NCI-H2107 (cell line): ENCODE measurements at places on chromosomes 4 and X.

DNA sequence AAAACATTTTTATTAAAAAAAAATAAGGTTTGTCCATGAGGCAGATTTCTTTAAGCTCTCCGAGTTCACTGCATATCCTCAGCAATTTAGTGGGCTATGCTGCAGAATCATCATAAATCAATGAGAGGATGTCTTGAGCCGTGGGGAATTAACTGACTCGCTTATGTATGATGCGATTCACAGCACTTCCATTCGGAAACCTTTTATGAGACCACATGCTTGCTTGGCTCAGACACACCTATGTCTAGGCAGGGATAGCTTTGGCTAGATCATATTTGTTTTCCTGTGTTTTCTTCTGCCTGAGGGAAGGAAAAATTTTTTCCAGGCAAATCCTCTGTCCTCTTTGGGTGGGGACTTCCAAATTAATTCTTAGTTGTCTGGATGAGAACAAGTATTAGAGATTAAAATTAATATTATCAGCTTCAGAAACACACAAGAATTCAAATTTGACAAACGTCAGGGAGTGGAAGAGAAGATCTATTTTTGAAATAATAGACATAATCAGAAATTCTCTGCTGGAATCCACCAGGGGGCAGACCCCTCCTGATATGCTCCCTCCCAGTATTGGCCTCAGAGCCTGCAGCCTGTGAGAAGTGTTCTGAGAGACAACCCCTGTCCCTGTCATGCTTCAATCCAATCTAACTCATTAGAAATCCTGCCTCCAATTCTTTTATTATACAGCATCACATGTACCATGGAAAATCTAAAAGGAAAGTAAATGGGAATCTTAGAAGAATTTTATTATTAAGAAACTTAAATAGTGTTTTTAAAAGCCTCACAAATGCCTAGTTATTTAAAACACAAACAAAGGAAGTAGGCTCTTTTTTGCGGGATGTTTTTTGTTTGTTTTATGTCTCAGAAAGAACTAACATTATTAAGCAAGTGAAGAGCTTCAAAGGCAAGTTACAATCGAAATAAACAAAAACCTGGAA is 345.1 kb upstream of the TACR3 start:
- peak; percentile 4 for DNase-seq

DNA sequence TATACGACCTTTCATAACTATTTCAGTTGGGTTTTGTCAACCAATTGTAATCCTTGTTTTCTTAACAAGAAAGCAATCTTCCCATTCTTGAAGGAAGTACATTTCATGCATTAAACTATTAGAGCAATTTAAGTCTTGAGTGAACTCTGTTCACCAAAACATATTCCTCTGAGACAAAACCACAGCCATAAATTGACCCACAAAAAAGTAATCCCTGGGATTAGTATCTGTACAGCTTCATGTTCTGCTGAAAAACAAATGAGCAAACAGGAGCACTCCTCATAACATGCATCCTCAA is 207.0 kb upstream of the PDE5A start:
- no peak for DNase-seq

- no peak for DNase-seq
Measured at GRCh38 chrX:136911253-136911652, 30.7 kb upstream of the RBMX start.

- no peak for DNase-seq
Measured at GRCh38 chr4:23149815-23150214, 457.1 kb downstream of the GBA3 start.

GRCh38 chr4:123588631-123589241 is 192.1 kb downstream of the SPRY1 start:
- DNase-seq: peak; percentile 4
